Stimulated activated CD8-positive, alpha-beta memory T cell treated with anti-CD3 and anti-CD28 coated beads, Interleukin-15, amount 100 ng/mL, for 24 hours (primary cell): ENCODE measurements at places on chromosomes 1 and 21.

DNA sequence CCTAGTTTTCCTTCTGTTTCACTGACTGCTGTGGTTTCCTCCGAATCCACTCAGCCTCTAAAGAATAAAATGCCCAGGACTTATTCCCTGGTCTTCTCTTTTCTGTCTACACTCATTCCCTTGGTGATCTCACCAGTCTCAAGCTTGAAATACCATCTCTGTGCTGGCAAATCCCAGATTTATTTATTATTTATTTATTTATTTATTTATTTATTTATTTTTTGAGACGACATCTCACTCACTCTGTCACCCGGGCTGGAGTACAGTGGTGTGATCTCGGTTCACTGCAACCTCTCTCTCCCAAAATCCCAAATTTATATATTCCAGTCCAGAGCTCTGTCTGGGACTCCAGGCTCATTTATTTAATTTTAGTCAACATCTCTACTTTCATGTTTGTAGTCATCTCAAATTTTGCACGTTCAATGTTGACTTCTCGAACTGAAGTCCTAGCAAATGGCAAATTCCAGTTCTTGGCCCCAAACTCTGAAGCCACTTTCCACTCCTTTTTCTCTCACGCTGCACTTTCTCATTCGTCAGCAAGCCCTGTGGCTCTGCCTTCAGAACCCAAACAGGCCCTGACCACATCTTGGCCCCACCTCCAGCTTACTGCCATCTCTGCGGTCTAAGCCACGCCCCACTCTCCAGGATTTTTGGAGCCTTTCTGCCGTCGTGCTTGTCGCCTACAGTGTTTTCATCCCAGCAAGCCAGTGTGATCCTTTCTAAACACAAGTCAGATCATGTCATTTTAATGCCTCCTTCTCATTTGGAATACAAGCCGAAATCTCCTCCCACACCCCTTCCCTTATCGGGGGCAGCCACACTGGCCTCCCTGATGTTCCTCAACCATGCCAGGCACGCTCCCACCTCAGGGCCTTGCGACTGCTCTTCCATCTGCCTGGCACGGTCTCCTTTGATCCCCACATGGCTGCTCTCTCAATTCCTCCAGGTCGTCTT lies 14.2 kb upstream of the TENT5B start:
- no peak for DNase-seq

DNA sequence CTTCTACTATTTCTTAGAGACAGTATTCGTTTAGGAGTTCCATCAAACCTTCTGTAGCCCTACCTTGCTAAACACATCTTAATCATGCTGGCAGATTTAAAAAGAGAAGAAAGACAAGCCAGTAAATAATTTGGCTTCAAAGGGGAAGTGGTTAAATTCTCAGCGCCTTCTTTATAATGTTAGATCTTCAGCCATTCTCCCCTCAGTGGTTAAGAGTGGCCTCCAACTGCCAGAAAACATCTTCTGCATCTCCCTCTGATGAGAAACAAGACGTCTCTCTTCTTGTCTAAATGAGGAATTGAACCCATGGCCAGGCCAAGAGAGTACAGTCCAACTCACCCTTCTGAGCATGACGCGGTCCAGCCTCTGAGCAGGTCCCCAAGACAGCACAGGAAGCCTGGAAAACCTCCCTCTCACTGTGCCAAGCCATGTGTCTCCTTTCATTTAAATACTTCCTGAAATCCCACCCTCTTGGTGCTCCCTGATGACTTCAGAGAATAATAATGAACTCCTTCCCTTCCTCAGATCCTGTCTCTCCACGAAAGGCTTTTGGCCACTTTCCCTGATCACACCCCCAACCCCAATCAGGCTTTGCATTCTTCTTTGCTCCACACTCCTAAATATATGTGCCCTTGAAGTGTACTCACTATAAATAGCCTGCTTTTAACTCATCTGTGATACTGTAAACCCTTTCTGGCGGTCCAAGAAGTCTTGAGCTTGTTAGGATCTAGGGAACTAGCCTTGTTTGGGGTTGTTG lies 16.4 kb upstream of the LRRC52 start:
- DNase-seq: no peak

DNA sequence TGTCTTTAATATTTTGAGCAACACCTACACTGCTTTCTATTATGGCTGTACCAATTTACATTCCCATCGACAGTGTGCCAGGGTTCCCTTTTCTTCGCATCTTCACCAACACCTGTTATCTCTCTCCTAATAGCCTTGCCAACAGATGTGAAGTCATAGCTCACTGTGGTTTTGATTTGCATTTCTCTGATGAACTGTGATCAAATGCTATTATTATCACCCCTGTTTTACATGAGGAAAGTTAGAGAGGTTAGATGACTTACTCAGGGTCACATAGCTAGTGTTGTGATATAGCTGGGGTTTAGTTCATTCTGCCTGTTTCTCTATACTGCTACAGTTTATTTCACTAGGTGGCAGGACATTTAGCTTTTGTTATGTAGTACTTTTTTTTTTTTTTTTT lies 204.1 kb downstream of the FMN2 start:
- DNase-seq: no peak

DNA sequence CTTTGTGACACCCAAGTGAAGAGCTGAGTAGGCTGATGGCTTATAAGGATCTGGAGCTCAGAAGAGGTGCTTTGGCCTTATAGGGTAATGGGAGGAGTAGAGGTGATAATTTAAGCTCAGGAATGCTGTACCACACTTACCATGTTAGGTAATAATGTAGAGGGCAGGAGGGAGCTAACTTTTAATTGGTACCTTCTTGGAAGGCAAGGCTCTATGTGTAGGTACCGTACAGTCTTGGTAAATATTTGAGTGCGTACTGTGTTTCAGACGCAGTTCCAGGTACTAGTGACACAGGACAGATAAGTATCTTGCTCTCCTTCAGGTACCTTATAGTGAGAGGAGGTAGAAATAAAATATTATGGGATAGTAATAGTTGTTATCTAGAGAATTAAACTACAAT lies 16.8 kb downstream of the CAMSAP2 start:
- no peak for DNase-seq

GRCh38 chr1:116958110-116958509 lies 43.5 kb upstream of the CD101 start:
- DNase-seq: no peak

GRCh38 chr1:9273177-9273576 lies 19.5 kb upstream of the SPSB1 start:
- no peak for DNase-seq

DNA sequence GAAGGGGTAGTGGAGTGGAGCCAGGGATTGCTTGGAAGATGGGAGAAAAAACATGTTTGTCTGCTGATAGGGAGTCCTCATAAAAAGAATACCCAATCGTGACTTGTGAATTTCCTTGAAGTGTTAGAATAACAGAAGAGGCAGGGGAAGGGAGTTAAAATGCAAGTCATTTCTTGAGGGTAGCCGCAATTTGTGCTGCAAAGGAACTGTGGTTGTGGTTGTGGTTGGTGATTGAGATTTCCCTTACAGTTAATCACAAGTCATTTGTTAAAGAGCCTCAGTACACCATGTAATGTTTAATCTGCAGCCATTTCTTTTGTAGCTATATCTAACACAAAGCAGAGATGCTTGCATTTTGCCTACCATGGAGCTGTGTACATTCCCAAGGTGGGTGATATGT lies 38.5 kb upstream of the EGLN1 start:
- peak; percentile 17 for DNase-seq

- no peak for DNase-seq
Observed at GRCh38 chr1:10210841-10211804, 753 bp downstream of the KIF1B start.
